Stomach (tissue), 19 donors: ENCODE measurements at places on chromosomes 5 and 9.

DNA sequence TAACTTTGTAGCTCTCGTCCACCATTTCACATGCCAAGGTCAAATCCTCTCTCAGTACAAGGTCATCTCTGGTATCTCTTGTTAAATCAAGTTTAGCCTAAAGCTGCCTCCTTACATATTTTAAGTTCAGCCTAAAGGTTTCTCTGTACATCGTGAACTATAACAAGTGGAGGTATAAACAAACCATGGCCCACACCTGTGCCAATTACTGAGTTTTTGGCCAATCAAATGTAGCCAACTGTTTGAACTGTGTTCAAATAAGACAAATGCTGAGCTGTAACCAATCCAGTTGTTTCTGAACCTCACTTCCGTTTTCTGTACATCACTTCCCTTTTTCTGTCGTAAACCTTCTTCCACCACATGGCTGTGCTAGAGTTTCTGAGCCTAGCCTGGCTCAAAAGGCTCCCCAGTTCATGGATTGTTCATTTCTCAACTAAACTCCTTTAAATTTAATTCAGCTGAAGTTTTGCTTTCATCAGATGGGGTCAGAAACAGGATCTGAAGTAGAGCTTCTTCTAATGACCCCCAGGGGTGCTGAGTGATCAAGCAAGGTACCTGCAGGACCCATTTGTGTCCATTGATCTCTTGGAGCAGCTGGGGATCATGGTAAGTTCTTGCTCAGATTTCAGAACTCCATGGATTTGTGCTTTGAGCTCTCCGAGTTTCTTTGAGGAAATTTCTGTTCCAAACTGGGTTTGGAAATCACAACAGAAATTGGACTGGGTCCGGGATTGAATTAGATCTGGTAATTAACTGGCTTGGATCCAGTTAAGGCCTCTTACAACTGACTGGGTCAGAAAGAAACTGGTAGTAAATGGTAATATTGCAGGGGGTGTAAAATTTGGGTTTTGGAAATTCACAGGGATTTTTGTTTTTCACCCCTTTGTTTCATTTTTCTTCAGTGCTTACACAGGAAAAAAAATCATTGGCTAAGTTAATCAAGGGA, 11.0 kb upstream of the NANS start:
- peak; percentile 56 for DNase-seq

- no peak for DNase-seq
Observed at GRCh38 chr9:96241391-96241809, 60.6 kb downstream of the HSD17B3 start.

DNA sequence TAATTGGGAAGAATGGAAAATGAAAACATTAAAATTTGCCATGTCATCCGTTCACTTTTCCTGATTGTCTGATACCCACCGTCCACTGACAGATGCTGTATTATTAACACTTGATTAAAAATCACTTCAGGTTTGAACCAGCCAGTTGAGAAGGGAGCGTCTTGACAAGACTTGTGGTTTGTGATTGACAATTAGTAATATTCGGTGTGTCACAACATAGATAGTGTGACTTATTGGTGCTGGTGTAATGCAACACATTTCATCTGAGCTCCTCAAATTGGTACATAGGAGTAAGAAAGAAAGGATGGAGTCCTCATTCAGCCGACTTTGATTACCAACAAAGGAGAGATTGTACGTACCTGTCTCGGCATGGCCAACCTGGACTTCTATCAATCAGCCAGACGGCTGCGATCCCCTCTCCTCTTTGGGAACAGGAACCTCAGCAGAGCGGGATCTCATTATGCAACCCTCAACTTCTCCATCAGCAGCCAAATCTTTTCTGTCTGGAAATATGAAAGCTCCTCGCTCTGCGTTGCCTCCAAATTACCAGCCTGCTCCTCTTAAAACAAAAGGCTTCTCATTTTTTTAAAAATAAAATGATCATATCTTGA, 211.7 kb upstream of the MVB12B start:
- DNase-seq: no peak

- no peak for DNase-seq
Observed at GRCh38 chr9:113526841-113527240, 63.3 kb downstream of the RGS3 start.

DNA sequence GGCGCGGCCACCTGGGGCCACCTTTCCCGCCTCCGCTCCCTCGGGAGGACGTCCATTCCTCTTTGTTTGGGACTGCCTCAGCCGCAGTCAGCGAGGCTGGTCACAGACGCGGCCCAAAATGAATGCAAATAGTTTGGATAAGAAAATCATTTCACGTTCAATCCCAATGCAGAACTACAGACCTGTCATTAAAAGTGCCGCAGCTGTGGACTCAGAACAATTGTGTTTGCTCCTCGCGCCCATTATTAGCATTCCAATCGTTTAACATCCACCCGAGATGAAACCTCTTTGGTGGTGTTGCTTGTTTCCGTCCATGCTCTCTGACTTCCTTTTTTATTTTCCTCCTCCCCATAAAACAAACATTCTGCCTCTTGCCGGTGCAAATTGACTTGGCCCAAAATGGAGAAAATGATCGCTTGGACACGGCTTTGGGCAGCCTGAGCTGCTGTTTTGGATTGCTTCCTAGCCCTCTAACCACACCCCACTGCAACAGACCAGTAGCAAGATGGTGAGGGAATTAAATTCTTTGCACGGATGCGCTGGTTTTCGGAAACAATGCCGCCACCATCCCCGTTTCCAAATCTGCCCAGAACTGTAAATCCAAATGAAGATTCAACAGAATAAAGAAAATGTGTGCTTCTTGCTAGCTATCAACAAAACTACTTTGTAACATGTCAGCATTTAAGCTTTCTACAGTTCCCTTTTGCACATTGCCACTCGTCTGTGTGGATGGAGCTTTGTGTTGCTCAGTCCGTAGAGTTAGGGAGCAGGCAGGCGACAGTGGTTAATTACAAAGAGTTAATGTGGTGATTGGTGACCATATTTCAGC, 784 bp downstream of the NLN start:
- no peak for DNase-seq

- peak; percentile 40 for DNase-seq
Observed at GRCh38 chr9:4111233-4112008, 188.4 kb downstream of the GLIS3 start.

DNA sequence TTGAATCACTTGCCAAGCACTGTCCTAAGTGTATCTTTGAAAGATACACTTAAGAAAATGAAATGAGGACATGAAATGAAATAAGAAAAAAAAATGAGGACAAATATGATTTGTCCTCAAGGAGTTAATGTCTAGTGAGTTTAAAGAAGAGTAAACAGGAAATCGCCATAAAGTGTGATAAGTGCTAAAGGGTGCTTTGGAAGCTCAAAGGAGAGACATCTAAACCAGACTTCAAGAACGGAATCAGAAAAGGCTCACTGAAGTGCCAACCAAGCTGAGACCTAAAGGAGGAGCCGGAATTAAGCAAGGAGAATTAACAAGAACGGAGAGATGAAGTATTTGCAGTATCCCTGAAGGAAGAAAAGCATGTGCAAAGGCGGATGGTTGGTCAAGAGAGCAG, 200.8 kb downstream of the CWC27 start:
- DNase-seq: no peak

GRCh38 chr5:2459251-2459650, 292.2 kb downstream of the IRX2 start:
- DNase-seq: no peak

GRCh38 chr5:36619012-36619635, 12.7 kb downstream of the SLC1A3 start:
- no peak for DNase-seq

DNA sequence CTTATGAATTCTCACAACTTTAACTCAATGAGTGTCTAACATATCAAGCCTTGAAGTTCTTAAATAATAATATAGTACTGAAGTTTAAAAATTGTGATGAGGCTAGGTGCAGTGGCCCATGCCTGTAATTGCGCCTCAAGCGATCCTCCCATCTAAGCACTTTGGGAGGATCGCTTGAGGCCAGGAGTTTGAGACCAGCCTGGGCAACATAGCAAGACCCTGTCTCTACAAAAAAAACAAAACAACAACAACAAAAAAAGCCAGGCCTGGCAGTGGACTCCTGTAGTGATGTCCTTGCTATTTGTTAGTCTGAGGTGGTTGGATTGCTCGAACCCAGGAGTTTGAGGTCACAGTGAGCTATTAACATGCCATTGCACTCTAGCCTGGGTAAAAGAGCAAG, 98.4 kb downstream of the ADGRV1 start:
- DNase-seq: no peak

DNA sequence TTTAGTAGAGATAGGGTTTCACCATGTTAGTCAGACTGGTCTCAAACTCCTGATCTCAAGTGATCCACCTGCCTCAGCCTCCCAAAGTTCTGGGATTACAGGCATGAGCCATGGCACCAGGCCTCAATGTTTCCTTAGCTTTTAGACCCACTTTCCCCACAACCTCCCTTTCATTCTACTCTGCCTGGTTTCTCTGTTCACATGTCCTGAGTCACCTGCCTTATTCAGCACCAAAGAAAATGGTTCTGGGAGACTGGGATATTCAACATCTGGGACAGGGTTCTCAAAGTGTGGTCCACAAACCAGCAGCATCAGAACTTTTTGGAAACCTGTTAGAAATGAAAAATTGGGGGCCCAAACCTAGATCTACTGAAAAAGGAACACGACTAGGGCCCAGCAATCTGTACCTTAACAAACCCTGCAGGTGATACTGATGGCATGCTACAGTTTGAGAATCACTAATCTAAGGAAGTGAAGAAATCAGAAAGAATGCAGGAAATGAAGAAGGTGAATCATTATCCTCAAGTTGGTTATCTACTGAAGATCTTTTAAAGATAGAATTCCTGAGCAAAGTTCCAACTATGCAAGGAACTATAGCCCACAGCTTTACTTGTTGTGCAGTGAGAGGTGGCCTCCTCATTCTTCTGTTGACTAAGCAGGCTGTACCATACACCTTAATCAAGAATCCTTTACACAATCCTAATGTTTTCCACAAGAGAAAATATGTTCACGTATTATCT, 51.8 kb upstream of the CTNNAL1 start:
- no peak for DNase-seq

- no peak for DNase-seq
Observed at GRCh38 chr5:157232706-157233105, 33.2 kb upstream of the CYFIP2 start.

GRCh38 chr9:20558566-20559016, 63.7 kb downstream of the MLLT3 start:
- DNase-seq: peak; percentile 33

GRCh38 chr9:110619831-110620230, 40.3 kb upstream of the SVEP1 start:
- DNase-seq: no peak

DNA sequence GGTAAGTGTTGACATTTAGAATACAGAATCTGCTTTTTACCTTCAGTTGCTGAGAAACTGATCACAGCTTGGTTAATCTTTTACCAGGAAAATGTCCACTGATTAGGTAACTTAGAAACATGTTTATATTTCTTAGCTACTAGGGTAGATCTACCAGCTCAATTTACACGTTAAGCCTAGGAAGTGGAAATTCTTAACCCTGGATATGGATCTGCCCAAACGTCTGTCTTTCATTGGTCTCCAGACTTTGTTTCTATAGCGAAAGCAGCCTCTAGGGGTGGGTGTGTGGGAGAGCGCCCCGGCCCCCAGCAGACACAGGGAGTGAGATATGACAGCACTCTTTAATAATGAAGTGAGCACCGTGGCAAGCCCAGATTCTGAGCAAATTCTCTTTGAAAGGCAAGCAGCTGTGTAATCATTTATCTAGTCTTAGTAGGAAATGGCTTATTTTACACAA, 141.6 kb upstream of the ZNF608 start:
- peak; percentile 81 for DNase-seq

DNA sequence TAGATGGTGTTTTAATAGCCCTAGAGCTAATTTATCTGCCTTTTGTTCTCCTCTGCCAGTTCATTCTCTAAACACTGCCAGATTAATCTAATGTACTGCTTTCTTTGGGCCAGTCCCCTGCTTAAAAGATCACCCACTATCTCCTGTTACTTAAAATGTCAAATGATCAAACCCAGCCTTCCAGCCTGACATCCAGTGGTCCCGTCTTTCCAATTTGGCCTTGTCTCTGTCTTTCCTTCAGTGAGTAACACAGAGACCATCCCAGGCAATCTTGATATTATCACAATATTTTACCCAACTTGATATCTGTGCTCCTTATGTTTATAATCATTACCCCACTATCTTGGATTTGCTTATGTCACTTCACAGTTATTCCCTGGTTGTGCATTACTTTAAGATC, 12.0 kb downstream of the PRR16 start:
- DNase-seq: no peak

DNA sequence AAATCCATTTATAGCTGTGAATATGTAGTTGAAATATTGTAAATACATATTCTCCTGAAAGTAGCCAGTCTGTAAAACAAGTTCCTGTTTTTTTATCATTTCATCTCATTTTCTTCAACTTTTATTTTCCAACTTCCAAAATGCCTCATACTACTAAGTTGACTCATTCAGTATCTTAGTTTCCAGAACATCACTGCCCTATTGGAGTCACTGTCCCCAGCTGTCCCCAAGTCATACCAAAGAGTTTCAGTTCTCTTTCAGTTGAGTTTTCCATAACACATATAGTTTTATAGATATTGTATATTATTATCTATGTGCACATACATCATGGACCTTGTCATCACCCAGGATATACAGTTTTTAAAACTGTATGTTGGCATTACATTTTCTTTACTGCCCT, 261.7 kb downstream of the CDH12 start:
- no peak for DNase-seq

GRCh38 chr5:56450766-56451165, 217.6 kb upstream of the ANKRD55 start:
- DNase-seq: peak; percentile 50

GRCh38 chr9:136107953-136108647, 10.6 kb downstream of the TMEM250 start:
- no peak for DNase-seq

- peak; percentile 88 for DNase-seq
Observed at GRCh38 chr5:172872997-172873491, 39.0 kb downstream of the ERGIC1 start.

GRCh38 chr5:156934450-156935211, 28.4 kb downstream of the TIMD4 start:
- DNase-seq: peak; percentile 60

DNA sequence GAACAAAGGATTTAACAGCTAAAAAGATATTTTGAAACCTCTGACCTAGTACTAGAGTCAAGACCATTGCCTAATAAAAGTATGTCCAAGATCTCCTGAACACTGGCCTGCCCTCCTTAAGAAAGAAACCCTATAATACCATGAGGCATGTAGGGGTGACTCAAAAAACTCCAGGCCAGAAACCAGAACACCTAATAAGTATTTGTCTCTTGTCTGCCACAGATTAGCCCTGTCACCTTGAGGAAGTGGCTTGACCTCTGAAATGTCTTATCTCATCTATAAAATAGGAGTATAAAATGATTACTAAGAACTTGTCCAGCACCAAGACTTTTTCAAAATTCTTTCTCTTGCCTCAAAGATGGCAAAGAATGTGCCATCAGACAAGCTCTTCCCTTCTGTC, 125.5 kb upstream of the RASGRF2 start:
- no peak for DNase-seq

- no peak for DNase-seq
Observed at GRCh38 chr9:73009649-73010288, 56.9 kb upstream of the ALDH1A1 start.
